ENCODE measurements at places on chromosomes 2 and 18. TPM values are rescaled to one million over a fixed set of nuclear protein-coding genes. Genes with fewer than 3 reads are reported as not detected.

DNA sequence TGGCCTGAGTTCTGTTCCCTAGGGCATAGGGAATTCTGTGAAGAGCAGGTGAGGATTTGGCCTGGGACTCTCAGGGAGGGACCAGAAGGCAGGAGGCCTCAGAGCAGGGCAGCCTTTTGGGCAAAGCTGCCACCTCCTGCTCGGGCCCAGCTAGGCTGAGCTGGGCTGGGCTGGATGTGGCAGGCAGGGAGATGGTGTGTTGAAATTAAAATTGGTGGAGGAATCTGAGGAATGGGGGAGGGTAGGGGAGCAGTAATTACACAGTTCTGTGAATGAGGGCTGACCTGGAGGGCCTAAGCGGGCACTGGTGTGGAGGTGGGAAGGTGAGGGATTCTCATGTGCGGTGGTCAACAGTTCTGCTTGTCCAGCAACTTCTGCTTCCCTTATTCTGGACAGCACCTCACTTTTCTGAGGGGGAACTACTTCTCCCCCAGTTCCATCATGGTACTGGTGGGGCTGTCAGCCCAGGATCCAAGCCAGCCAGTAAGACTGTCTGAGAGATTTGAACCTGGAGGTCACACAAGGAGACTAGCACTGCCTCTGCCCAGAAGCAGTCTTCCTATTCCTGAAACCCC, 22.0 kb upstream of the ASPRV1 start:
- DNase-seq: no peak

DNA sequence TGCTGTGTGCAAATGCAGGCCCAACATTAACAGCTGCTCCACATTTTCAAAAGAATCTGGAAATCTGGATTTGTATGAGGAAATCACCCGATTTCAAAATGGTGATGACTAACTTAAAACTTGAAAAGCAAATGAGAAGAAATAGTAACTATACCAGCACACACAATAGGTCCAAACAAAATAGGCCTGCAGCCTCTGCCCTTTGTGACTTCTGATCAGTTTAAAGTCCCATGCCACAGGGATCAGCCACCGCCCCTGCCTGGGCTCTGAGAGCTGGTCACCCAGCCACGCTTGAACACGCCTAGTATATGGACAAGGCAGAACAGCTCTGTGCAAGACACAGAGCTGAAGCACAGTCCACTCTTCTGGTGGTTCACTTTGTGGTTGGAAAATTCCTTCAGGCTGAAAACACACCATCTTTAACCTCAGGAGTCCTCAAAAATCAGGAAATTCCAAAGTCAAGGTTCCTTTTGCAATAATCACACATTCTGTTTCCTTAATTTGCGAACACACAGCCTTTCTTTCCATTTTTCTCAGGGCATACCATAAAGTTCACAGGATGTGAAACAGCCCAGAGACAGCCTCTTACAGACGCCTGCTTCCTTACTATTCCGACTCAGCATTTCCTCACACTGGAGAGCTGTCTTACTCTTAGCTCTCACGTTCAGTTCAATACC, 150.1 kb upstream of the RIOK3 start:
- DNase-seq: no peak

- no peak for DNase-seq
These were observed 94.5 kb upstream of the LMAN1 start for GRCh38 chr18:59453468-59453961.

The PAIP2B gene
- 60.3 TPM for total RNA-seq

DNA sequence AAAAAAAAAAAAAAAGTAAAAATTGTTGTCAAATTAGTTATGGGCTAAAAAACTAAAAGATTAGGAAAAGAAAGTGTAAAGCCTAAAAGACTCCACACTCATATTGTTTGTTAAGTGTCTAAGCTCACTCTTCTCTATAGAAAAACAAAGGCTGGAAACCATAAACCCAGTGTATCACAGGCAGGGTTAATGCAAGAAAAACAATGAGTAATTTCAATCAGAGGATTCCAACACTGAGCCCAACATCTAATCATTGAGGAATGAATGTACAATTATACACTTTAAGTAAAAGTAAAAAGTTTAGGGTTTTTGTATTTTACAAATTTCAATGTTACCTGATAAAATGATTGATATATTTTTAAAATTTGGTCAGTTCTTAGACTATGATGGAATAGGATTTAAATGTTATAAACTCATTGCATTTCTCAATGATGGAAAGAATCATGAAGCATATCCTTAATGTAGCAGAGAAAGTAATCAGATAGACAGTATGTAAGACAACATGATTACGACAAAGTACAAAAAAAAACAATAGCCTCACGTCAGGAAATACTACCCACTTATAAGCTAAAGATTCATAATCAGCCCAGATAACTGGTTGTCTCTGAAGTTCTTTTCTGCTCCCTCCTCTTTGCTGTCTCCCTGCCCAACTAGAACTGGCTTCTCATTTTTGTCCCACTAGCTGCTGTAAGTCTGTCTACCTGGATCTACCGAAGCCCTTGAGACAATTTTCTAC, 44.5 kb upstream of the SP3 start:
- no peak for DNase-seq

DNA sequence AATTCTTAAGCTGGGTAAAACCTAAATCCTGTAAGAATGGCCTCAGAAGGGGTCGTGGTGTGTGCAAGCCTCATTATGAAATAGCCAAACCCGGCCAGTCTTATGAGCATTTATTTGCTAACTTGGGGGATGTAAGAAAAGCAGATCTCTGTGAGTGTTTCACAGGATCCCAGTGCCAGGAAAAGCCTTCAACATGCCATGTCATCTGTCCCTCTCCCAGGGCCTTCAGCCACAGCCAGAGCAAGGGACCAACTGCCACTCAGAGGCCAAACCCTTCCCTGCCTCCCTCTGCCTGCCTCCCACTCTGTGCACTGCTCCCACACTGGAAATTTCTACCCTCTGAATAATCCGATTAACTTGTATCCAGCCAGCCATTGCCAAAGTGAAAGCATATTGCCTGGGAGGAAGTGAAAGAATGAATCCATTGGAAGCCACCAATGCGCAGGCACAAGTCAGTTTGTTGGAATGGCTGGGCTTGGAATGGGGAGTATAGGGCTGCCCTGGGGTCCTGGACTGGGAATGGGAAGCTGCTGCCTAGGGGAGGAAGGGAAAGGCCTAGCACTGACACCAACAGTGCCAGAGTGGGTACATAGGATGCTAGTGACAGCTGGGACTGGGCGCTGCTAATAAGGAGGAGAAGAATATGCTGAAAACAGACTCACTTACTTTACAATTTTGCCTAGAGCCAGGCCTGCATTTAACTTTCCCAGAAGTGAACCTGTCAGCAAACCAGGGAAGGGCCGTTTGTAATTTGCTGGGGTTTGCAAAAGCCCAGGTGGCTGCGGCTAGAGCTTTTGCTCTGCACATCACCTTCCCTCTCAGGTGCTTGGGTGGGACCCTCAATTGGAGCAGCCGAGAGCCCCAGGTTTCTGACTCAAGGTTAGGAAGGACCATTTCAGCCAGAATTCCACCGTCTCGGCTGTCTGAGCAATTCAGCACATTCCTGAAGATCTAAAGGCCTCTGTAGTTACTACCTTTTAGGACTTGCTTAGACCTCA, 146.6 kb upstream of the NCK2 start:
- no peak for DNase-seq

DNA sequence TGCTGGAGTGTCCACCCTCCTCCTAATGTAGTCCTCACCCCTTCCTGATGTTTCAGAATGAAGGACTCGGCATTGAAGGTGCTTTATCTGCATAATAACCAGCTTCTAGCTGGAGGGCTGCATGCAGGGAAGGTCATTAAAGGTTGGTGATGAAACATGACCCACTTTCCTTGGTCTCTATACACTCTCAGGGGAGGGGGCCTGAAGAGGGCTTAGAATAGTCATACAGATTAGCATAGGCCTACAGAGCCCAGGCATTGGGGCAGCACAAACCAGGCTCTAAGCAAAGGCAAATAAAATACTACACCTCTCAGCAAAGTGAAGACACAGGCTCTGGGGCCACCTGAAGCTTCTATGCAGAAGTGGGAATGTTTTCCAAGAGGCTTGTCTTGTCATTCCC, 1.8 kb downstream of the IL36RN start:
- no peak for DNase-seq

DNA sequence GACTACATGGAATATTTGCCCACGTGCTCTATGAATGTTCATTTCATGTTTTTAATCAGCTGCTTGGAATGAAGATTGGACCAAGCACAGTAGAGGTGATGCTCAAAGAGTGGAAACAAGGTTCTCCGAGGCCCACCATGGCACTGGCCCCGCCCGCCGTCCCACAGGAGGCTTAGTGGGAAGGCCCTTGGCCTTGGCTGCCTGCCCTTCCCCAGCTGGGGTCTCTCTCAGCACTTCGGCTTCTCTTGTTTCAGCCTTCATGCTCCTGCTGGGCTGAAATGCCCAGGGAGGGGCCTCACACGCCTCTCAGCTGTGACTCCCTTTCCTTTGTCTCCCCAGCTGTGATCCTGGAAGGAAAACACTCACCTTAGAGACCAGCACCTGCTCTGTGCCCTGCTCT, 833.2 kb downstream of the GALR1 start:
- DNase-seq: no peak

DNA sequence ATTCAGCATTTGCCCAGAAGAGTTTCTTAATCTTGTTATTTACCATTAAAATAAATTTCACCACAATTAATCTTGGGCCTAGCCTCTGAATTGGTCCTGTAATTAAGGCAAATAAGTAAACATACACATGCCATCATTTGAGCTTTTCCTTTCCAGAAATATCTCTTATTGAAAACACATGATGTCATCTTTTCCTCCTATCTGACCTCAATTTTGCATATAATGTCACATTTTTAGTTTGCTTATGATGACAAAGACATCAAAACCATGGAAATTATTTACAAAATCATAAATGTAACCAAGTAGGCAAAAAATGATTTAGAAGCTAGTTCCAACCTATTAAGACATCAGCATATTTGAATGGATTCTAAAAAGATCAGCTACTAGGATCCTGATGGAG, 915.5 kb downstream of the ERBB4 start:
- no peak for DNase-seq

The ITPRIPL1 gene
- total RNA-seq: 0.79 TPM

DNA sequence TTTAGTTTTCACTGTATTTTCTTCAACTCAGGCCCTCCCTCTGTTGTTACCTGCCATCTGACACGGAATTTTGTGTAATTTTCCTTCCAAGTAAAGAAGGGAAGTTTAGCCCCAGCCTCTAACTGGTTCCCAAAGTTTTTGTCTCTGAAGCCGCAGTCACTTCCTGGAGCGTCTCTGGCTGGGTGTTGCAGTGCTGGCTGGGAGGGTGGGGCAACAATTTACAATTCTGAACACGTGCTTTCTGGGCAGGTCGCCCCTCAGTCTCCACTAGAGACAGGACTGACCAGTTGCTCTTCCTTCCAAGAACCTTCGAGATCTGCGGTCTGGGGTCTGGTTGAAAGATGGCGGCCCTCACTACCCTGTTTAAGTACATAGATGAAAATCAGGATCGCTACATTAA, 3.5 kb downstream of the CNDP2 start:
- peak; percentile 37 for DNase-seq

- no peak for DNase-seq
These were observed 2.4 kb downstream of the CYP27C1 start for GRCh38 chr2:127217470-127218325.

DNA sequence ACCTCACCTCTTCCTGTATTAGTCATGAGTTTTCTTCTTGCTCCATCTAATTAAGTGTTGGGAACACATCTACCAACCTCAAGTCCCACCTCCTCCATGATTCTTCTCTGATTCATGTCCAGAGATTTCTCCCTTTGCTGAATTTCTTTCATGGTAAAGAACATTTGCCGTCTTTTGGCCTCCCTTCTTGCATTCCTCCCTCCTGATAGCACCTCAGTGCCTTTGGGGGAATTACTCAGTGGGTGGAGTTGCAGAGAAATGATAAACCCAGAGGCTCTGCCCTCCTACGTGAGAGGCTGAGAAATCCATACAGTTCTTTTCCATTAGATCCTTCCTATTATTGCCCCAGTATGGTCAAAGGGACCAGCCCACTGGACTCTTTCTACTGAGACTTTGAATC, 651.9 kb downstream of the SLC4A3 start:
- no peak for DNase-seq

GRCh38 chr2:178819147-178819875, 12.1 kb upstream of the TTN start:
- no peak for DNase-seq

The CD8B gene
- total RNA-seq: not detected

The CNTNAP5 gene
- 0.04 TPM for total RNA-seq

DNA sequence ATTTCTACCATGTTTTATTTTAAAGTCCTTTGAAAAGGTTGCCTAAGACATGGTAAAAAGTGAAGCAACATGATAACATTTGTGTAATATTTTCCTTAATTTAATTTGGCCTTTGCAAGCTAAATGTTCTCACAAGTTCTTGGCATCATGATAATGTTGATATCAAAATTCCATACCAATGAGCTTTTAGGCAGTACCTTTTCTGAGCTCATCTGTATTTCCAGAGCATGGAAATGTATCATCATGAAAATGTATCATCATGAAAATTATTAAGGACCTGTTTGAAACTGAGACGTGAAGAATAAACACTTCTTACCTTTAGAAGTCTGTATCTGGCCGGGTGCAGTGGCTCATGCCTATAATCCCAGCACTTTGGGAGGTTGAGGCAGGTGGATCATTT, 73.8 kb downstream of the VWC2L start:
- no peak for DNase-seq

- no peak for DNase-seq
These were observed 26.5 kb downstream of the TCF23 start for GRCh38 chr2:27175330-27175729.

GRCh38 chr2:111897630-111897923, 830 bp upstream of the MERTK start:
- no peak for DNase-seq

The TGFA gene
- 3.4 TPM for total RNA-seq

- peak; percentile 82 for DNase-seq
These were observed 116.0 kb downstream of the TNS1 start for GRCh38 chr2:217886720-217887309.
